ENCODE measurements at places on chromosomes 2 and 18.

- DNase-seq: no peak
Measured at GRCh38 chr2:54074606-54075341, 40.6 kb upstream of the ACYP2 start.

DNA sequence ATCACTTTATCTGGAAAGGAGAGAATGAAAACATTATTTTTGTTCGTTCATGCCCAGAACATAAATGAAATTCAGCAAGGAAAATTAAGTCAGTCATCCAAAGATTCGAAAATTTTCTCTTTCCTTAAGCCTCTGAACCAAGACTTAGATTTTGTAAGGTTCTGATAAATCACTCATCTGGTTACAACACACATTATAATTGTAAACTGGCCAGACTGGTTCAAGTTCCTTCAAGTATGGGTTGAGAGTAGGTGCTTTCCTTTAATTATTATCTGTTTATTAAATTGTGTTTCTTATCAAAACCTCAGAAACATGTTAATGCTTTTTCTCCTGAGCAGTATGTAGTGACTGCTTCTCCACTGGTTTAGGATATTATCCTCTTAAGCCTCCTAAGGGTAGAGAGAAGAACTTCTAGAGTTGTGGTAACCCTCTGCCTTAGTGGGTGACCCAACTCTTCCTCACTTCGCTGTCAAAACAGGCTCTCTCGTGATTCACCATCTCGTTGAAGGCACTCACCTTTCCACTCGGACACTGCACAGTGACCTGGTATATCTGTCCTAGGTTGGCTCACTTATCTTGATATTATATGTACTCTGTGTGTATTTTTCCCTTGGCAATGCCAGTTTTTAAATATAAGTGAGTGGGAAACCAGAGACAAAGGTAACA, 325.9 kb downstream of the PAX3 start:
- no peak for DNase-seq

- no peak for DNase-seq
Measured at GRCh38 chr2:18299423-18300212, 260.8 kb downstream of the RDH14 start.

DNA sequence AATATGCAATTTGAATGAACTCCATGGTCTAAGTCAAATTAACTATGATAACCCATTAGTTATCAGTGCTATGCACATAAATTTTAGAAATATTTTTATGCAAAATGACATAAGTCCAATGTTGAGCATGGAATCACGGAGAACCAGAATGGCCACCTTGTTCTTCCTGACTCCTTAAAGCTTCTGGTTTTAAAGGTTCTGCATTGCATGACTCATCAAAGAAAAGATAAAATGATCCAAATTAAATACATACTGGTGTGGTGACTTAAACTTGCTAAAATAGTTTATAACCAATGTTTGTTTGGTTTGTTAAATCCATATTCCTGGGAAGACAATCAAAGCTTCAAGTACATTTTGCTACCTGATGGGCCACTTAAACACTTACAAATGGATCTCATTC, 1146.9 kb upstream of the NRXN1 start:
- no peak for DNase-seq

GRCh38 chr2:219286436-219287115, 7.4 kb downstream of the DNAJB2 start:
- no peak for DNase-seq

- DNase-seq: peak; percentile 9
Measured at GRCh38 chr2:197152451-197153228, 157.9 kb downstream of the ANKRD44 start.

DNA sequence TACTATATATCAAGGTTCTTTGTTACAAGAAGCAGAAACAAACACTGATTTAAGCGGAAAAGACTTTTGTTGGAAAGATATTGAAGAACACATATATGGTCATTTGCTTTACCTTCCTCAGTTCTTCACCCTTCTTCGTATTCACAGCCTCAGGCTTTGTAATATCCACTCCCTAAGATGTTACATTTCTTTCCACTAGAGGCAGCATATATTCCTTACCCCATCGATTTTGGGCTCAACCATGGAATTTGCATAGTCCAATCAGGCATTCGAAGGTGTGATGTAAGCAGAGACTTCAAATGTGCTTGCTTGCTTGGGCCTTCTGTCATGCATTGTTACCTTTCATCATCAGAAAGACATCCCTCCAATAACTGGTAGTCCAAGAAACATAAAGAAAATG, 287.4 kb downstream of the PID1 start:
- DNase-seq: no peak

DNA sequence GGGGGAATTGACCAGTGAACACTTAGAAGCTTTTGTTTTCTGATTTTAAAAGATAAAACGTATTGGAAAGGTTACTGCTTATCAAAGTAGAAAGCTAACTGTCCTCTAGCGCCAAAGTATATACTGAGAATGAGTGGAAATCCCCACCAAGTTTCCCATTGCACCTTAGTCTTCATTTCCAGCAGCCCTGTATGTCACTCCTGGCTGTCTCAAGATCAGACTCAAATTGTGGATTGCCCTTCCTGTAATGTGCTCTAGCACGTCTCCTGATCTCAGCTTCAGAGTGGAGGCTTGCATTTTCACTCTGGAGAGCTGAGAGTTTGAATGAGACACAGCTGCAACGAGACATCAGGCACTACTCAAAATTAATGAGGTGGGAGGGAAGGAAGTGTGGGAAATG, 26.6 kb downstream of the MFF start:
- DNase-seq: no peak

DNA sequence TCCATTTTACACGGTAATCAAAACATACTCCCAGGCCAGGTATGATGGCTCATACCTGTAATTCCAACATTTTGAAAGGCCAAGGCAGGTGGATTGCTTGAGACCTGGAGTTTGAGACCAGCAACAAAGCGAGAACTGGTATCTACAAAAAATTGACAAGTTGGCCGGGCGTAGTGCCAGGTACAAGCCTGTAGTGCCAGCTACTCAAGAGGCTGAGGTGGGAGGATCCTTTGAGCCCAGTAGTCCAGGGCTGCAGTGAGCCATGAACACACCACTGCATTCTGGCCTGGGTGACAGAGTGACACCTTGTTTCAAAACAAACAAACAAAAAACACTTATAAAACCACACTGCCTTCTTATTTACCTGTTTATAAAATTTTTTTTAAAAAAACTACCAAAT, 80.8 kb downstream of the GAREM1 start:
- peak; percentile 24 for DNase-seq

DNA sequence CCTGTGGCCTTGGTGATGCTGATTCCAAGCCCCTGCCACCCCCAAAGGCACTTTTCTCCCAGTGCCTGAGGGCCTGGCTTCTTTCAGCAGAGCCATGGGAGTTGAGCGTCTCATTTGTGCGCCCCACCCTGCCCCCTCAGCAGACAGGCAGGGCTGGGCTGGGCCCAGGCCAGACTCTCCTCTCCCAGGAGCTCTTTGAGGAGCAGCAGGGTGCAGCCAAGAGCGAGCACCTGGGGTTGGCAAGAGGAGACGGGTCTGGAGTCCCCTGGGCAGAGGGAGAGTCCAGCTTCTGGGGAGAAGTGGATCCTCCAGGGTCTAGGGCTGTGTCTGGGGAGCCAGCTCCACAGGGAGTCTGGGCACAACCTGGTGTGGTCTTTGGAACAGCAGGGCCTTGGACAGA, 21.2 kb downstream of the NPPC start:
- no peak for DNase-seq

DNA sequence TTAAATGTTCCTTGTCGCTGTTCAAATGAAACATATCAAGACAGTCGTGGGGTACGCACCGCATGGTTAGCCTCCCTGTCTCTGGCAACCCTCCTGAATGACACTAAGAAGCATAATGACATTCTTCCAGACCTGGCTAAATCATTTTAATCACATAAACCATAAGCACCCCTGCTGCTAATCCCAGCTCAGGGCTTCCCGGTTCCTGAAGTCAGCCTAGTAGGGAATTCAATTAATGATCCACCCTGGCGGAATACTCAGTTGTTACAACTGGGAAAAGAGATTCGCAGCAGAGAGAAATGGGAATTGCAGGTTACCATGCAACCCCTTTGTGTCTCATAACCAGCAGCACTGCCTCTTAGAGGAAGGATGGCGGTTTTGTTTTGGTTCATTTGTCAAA, 200.8 kb upstream of the AGAP1 start:
- no peak for DNase-seq

GRCh38 chr2:219416235-219416602, 2.0 kb upstream of the DES start:
- DNase-seq: no peak

- no peak for DNase-seq
Measured at GRCh38 chr2:237324837-237325236, 89.1 kb downstream of the COL6A3 start.

DNA sequence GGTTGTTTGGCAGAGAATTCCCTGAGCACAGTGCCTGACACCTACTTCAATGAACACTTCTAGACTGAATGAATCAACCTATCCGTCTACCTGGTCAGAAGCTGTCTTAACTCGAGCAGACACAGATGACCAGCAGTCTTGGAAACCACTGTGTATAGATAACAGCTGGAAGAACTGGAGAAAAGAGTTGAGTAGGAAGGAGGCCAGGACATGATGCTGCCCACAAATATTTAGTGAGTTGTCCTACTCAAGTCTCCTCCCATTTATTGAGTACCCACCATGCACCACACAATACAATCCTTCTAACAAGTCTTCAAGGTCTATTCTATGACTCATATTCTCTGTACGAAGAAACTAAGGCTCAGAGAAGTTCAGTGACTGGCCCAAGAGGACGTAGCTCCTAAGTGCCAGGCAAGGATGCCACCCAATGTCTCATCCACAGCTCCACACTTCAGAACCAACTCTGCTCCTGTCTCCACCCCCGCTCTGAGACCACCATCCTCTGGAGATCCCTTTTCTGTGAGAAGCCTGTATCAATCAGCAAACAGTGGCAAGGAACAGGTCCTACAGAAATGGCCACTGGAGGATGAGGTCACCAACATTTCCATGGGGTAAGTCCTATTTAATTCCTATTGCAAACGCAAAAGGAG, 62.2 kb downstream of the GALNT14 start:
- DNase-seq: no peak

GRCh38 chr2:156132130-156132529, 200.4 kb downstream of the NR4A2 start:
- DNase-seq: no peak

DNA sequence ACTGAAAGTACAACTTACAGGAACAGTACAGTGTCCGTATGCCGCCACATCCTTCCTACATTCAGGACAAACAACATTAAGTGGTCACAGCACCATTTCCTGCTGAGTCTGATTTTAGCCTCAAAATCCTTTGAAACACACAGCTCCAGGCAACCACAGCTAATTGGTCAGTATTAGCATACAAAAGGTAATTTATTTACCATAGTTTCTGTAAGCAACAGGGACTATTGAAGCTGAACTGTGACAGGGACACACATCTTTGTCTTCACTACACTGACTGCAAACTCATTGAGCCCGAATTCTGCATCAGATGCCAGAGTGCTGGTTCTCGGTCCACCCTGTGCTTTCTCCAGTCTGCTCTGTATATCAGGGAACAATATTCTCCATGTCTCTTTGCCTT, 151.8 kb downstream of the ST6GAL2 start:
- no peak for DNase-seq

GRCh38 chr2:30565851-30566358, 118.9 kb downstream of the LCLAT1 start:
- DNase-seq: no peak

Measured in RPMI8226 (cell line).